CD4-positive, alpha-beta T cell treated with Interleukin-17A for 1 hour (primary cell): ENCODE measurements at places on chromosomes 2 and 18.

GRCh38 chr18:22639561-22639960 is 221.8 kb upstream of the CTAGE1 start:
- no peak for DNase-seq

GRCh38 chr2:181764095-181764963 is 84.0 kb upstream of the NEUROD1 start:
- DNase-seq, result no peak

GRCh38 chr18:985212-985661 is 80.6 kb downstream of the ADCYAP1 start:
- DNase-seq, result no peak

DNA sequence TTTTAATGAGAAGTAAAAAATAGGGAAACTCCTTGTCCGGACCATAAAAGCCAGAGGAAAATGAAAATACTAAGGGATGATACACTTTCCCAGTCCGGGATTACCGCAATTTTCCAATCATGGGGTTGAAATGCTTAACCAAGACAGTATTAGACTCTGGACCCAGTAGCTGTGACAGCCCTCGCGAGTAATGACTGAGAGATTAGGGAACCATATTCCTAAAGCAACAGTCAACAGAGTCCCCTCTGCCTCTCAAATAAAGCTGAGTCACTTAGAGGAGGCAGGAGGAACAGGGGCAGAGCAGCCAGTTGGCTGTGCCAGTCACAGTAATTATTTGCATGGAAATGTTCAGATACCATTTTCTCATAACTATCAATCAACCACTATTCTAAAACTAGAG is 34.8 kb downstream of the GPATCH11 start:
- DNase-seq, result no peak

DNA sequence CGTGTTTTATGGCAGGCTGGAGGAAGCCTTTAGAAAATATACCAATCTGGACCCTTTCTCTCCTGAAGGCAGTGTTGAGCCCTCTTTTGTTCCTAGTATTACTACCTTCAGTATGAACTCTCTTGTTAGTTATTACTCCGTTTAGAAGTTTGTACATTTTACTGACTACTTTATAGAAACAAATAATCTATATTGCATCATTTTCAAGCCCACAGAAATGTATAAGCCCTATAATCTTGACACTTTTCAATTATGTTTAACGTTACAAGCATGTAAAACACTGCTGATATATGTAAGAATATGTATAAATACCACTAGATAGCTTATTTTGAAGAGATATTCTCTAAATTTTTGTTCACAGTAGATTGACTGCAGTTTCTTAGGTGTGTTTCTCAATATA is 64.0 kb downstream of the SLC25A12 start:
- no peak for DNase-seq

- no peak for DNase-seq
Observed at GRCh38 chr2:219204425-219205164, 2.0 kb upstream of the ZFAND2B start.

GRCh38 chr2:218998414-218999002 is 5.3 kb upstream of the CRYBA2 start:
- DNase-seq, result no peak

GRCh38 chr2:217168496-217168895 is 308.6 kb upstream of the TNP1 start:
- DNase-seq, result no peak

DNA sequence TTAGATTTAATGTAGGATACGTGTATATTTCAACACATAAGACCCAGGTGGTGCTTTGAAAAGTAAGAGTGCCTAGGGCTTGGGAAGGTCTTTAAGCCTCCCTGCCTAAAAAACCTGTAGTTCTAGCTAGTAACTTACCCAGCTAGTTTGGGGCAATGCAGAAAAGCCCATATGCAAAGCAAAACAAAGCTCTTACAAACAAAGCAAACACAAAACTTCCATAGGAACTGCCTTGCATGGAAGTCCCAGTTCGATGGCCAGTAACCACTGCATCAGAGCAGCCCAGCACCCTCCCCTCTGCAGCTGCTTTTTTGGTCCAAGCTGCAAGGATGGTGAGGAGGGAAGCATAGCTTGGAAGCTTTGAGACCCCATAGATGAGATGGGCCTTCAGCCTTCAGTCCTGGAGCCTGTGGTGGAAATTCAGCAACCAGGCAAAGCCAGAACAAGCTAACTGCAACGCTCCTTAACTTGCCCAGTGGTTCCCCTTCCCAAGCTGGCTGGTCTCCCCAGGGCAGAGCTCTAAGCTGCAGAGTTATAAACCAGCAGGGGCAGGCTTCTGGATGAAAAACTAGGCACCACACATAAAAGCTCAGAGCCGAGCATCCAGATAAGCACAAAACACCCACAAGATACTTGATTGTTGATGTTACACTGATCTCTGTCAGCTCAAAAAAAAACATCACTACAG is 16.2 kb downstream of the C2orf76 start:
- DNase-seq, result no peak

- DNase-seq, result no peak
Observed at GRCh38 chr2:31606509-31606908, 25.8 kb upstream of the SRD5A2 start.

- DNase-seq, result no peak
Observed at GRCh38 chr2:174939046-174939445, 66.1 kb downstream of the CHN1 start.

- DNase-seq, result no peak
Observed at GRCh38 chr18:23169673-23170044, 34.4 kb downstream of the CABLES1 start.

- no peak for DNase-seq
Observed at GRCh38 chr2:235727891-235728799, 234.3 kb downstream of the AGAP1 start.

DNA sequence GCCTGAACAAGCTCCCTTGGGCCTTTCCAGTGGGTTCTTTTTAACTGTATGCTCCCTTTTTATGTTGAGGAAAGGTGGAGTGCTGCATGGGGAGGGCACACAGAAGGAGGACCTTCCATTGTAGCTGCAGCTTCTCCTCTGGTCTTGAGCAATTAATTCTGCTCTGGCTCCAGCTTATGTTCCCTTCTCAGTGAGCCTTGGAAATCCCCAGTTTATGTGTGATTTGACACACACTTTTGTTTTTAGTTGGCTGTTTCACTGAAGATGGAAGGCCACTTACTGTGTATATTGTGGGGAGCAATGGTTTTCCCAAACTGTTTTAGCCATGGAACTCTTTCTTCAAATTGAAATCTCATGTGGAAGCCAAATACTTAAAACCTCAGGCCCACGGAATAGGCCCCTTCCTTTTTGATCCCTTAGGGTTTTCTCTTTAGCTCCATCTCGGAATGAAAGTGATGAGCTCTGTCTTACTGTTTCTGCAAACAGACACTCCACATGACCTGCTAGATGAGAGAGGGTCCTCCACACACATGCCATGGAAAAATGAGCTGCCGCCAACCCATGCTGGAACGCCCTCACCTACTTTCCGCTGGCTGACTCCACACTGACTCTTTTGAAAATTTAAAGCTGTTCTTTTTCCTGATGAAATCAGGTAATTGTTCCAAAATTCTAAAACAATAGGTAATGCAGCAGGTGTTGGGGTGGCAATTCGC is 280.9 kb upstream of the SIX2 start:
- DNase-seq, result no peak

DNA sequence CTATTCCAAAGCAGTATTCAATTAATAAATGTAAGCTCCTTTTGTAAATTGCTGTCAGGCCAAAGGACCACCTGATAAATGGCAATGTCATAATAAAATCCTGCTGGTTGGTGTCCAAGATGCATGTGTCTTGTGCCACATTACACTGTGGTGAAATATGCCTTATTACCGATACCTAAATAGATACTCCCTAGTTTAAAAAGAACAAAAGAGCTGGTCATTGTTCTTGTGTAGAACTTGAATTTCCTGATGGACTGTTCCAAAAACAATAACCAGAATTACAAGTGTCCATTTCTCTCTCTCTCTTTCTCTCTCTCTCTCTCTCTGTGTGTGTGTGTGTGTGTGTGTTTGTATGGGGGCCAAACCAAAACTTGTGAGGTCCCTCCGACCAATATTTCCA is 13.8 kb upstream of the LPIN1 start:
- DNase-seq, result no peak

GRCh38 chr2:235725841-235726240 is 232.0 kb downstream of the AGAP1 start:
- no peak for DNase-seq
